Stimulated activated naive B cell treated with anti-CD40 and anti-IgM and Interleukin-4, amounts not matched to agents 10 μg/mL and 1 μg/mL and 100 μg/mL, for 72 hours (primary cell): ENCODE measurements at places on chromosomes 13 and 19.

DNA sequence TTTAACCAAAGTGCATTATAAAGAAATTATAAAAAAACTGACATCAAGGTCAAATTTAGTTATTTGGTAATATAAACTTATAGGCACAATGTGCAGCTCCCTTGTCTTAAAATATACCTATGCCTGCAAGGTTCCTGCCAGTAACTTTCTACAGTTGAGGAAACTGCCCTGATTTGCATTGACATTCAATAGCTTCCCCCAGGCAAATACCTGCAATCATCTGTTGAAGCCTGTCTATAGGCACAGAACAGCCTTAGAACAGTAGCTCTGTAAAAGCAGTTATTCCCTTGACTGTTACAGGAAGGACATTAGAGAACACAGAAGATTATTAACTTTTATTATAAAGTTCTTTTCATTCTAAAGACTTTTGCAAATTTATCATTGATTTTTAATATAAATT is 1239.5 kb downstream of the PCDH9 start:
- no peaks in the 10 kb centered on the region for H3K27me3 ChIP-seq
- H3K36me3 ChIP-seq: no peaks in the 10 kb centered on the region
- H3K27ac ChIP-seq: no peak overlapping the region
- DNase-seq: no peak
- no peaks in the 10 kb centered on the region for H3K4me1 ChIP-seq

DNA sequence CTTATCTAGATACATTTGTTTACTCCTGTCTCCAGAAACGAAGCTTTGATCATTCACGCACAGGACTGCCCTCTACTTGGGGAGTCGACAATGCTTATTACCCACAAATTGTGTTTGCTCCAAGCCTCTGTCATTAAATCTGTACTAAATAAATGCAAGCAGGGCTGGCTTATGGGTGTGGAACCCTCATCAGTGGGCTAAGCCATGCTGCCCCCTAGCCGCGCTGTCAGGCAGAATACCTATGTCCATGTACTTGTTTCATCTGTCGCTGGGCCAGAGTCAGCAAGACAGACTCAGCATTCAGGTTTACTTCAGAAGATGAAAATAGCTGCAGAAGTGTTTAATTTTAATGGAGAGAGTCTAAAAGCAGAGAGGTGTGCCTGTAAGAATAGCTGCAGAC is 110.0 kb upstream of the PRR20A start:
- DNase-seq: no peak
- no peak overlapping the region for H3K27ac ChIP-seq
- no peaks in the 10 kb centered on the region for H3K4me1 ChIP-seq
- H3K36me3 ChIP-seq: no peaks in the 10 kb centered on the region
- H3K27me3 ChIP-seq: no peaks in the 10 kb centered on the region

DNA sequence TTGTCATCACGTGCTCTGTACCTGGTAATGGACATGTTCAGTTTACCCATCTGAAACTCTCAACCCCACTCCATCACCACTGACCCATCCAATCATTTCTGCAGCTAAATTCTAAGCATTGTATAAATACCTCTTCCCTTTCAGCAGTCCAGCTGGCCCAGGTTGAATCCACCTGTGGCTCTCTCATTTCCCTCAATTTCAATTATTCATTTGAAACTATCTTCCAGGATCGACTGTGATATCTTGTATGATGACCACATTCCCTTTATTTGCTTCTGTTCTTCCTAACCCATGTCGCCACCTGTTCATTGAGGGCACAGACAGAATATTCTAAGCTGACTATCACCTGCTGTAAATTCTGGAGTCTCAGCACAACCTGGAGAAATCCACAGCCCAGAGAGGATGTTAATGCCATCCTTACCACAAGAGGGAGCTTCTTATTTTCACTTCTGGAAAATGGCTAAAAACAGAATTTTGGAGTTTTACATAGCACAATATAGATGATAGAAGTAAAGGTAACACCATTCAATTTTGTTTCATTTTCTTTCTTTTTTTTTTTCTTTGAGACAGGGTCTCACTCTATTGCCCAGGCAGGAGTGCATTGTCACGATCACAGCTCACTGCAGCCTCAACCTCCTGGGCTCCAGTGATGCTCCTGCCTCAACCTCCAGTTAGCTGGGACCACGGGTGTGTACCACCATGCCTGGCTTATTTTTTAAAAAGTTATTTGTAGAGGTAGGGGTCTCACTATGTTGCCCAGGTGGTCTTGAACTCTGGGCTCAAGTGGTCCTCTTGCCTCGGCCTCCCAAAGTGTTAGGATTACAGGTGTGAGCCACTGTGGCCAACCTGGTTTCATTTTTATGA is 38.6 kb downstream of the ZNF823 start:
- H3K4me1 ChIP-seq: peaks cover 2% of the 10 kb centered on the region
- H3K27me3 ChIP-seq: peaks cover 26% of the 10 kb centered on the region
- H3K36me3 ChIP-seq: no peaks in the 10 kb centered on the region
- no peak for DNase-seq

GRCh38 chr13:70708775-70709174 is 600.5 kb upstream of the KLHL1 start:
- H3K27ac ChIP-seq: no peak overlapping the region
- H3K36me3 ChIP-seq: peaks cover 2% of the 10 kb centered on the region
- DNase-seq: no peak
- H3K27me3 ChIP-seq: no peaks in the 10 kb centered on the region
- no peak overlapping the region for H3K4me3 ChIP-seq
- H3K4me1 ChIP-seq: no peaks in the 10 kb centered on the region

GRCh38 chr13:32663660-32664059 is 77.4 kb downstream of the PDS5B start:
- no peak overlapping the region for H3K4me3 ChIP-seq
- peaks cover 17% of the 10 kb centered on the region for H3K36me3 ChIP-seq
- H3K4me1 ChIP-seq: peaks cover 11% of the 10 kb centered on the region
- no peak for DNase-seq
- no peak overlapping the region for H3K27ac ChIP-seq
